Thyroid gland (tissue), 4 donors: ENCODE measurements at places on chromosomes 7 and 10. TPM values are rescaled to one million over a fixed set of nuclear protein-coding genes. Genes with fewer than 3 reads are reported as not detected.

GRCh38 chr10:49307921-49308320, 9.0 kb downstream of the C10orf71 start:
- DNase-seq: no peak

Gene PGAM2
- 12.3 TPM for total RNA-seq

Gene ANXA8L1
- total RNA-seq: not detected

Gene IGF2BP3
- total RNA-seq: 5.2 TPM

Gene UCMA
- not detected for total RNA-seq

DNA sequence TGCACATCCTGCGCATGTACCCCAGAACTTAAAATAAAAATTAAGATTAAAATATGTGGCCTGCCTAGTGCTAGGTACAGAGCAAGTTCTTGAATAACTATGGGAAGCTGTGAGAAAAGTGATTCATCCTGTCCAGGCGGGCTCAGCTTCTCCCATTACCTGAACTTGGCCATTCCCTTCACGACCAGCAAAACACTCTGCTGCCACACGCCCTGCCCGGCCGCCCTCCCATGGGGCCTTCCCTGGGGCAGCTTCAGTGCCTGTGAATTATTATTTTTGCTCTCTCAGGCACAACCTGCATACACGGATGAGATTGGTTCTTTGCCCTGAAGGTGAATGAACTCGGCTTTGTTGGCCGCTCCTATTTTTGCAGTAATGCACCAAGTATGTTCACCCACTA, 209.2 kb upstream of the SHH start:
- no peak for DNase-seq
